Renal cortical epithelial cell (primary cell): ENCODE measurements at places on chromosomes 13 and 19. TPM values are rescaled to one million over a fixed set of nuclear protein-coding genes. Genes with fewer than 3 reads are reported as not detected.

ASPDH gene
- total RNA-seq = not detected in 2 replicates

ZNF541 gene
- total RNA-seq = not detected in 2 replicates

LAIR1 gene
- not detected in 2 replicates for total RNA-seq

PRTN3 gene
- total RNA-seq = not detected in 2 replicates

MAMSTR gene
- 0.25 and 0.87 TPM in 2 replicates for total RNA-seq

F2RL3 gene
- total RNA-seq = 0.52 TPM in 1 of 2 replicates, not detected in the other

TTYH1 gene
- not detected in 2 replicates for total RNA-seq

ZNF490 gene
- total RNA-seq = 10.2 and 19.6 TPM in 2 replicates

GARIN5A gene
- 0.52 and 0.89 TPM in 2 replicates for total RNA-seq

DNA sequence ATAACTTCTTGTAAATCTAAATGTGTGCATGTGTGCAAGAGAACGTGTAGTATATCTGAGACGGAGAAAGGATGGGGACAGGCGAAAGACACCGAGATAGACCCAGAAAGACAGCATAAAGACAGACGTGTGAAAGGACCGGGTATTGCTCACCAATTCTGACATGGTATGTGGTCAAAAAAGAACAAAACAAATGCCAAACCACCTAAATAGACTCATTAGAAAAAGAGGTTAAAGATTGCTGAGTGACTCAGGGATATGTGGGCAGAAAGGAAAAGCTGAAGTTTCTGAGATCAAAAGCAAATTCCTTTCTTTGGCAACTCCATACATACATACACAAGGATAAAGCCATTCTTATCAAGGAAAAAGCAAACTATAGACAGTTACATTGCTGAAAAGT is 179.7 kb upstream of the TSC22D1 start:
- DNase-seq = peak; percentile 96

- DNase-seq = no peak
Observed at GRCh38 chr13:19605161-19605955, 28.1 kb upstream of the MPHOSPH8 start.

GRCh38 chr13:48400850-48401291 is 12.0 kb downstream of the LPAR6 start:
- peak; percentile 91 for DNase-seq

GRCh38 chr13:44807449-44808034 is 181.7 kb downstream of the NUFIP1 start:
- no peak for DNase-seq

DNA sequence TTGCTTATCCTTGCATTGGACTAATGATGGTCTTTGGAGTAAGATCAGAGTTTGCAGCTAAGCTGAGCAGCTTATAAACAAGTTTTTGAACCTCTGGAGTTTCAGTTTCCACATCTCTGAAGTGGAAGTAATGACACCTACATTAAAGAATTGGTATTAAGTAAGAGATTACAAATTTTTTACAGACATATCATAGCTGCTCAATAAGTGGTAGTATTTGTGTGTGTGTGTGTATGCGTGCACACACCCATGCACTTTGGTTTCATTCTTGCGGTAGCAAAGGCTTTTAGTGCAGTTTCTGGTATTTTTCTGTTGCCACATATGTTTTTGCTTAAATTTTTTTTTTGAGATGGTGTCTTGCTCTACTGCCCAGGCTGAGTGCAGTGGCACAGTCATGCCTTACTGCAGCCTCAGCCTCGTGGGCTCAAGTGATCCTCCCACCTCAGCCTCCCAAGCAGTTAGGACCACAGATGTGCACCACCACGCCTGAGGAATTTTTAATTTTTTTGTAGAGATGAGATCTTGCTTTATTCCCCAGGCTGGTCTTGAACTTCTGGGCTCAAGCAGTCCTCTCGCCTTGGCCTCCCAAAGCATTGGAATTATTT is 4.5 kb downstream of the NAA16 start:
- peak; percentile 28 for DNase-seq

GRCh38 chr13:46124967-46125933 is 20.4 kb upstream of the CPB2 start:
- DNase-seq = no peak

DNA sequence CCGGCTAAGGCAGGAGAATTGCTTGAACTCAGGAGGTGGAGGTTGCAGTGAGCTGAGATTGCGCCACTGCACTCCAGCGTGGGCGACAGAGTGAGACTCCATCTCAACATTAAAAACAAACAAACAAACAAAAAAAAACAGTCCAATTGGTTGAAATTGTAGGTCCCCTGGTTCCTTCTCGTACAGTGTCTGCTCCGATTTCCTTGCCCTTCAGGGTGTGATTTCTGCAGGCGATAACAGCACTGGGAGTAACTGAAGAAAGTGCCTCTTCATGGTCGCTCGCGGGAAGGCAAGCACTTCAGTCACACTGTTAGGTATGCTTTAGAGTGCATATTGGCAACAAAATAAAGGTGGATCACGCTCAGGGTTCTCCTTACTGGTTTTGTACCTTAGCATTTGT is 39.7 kb downstream of the TPT1 start:
- no peak for DNase-seq

- no peak for DNase-seq
Observed at GRCh38 chr13:31793246-31793645, 53.9 kb downstream of the RXFP2 start.

DNA sequence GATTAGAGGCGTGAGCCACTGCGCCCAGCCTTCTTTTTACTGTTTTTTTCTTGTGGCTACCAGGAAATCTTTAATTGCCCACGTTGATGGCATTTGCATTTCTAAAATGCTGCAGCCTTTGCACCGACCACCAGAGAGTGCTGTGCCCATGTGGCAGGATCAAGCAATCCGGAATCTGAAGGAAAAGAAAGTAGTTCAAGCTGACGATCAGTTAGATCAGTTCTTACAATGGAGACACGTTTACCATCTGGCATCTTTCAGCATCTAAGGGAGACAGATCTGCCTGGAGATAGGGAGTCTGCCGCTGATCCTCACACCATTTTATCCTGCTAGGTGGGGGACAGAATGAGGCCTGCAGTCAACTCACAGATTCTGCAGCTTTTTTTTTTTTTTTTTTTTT is 19.9 kb downstream of the TINCR start:
- DNase-seq = peak; percentile 41

DNA sequence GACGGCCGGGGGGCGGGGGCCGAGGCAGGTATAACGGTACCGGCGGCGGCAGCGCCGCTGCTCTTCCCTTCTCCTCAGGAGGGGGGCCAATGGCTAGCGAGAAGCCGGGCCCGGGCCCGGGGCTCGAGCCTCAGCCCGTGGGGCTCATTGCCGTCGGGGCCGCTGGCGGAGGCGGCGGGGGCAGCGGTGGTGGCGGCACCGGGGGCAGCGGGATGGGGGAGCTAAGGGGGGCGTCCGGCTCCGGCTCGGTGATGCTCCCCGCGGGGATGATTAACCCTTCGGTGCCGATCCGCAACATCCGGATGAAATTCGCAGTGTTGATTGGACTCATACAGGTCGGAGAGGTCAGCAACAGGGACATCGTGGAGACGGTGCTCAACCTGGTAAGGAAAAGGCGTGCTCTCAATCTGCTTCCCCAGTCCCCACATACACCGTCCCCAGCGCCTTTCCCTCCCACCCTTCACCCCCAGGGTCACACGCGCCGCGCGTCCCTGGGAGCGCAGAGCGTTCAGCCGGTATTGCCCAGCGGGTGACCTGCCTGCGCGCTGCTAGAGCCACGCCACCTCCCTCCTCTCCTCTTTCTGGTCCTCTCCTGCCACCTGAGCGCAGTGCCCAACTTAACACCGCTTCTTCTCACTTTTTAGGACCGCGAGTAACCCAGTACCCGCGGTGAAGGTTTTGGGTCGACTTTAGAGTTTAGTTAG is 814 bp downstream of the NBEA start:
- DNase-seq = no peak

GRCh38 chr19:55632463-55632834 is 8.1 kb upstream of the ZNF784 start:
- DNase-seq = peak; percentile 96

GRCh38 chr13:38577048-38577447 is 109.8 kb upstream of the FREM2 start:
- peak; percentile 7 for DNase-seq

DNA sequence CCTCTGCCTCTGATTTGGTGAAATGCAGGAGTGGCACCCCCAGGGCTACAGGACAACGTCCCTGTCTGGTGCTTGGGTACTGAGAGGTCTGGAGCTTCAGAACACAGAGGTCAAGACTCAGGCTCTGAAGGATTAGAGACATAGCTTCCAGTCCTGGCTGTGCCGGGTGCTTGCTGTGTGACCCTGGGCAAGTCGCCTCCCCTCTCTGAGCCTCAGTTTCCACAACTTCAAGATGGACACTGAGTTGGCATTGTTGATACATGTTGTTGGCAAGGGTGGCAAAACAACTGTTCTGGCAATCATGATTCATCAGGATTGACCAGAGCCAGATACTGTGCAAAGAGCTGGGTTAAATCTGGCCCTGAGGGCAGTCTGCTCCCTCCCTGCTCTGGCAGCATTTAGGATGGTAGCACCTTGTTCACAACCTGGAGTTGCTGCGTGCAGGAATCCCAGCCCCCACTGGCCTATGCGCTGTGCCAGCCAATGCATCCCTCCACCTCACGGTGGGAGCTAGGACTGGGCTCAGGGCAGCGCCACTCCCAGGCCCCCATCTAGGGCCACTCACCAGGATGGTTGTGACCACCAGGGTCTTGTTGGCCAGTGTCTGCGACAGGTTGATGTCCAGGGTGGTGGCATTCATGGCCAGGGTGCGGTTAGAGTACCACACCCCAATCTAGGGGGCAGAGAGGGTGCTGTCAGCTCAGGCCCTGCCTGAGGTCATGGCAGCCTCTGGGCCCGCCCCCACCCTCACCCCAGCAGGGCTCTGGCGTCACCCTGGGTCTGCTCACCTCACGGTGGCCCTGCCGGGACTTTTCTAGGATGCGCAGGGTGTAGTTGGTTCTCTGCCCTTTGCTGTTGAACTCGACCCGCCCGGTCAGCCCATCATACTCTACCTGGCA is 16.7 kb downstream of the GRIK5 start:
- no peak for DNase-seq

- no peak for DNase-seq
Observed at GRCh38 chr19:29620931-29621351, 14.9 kb downstream of the POP4 start.

DNA sequence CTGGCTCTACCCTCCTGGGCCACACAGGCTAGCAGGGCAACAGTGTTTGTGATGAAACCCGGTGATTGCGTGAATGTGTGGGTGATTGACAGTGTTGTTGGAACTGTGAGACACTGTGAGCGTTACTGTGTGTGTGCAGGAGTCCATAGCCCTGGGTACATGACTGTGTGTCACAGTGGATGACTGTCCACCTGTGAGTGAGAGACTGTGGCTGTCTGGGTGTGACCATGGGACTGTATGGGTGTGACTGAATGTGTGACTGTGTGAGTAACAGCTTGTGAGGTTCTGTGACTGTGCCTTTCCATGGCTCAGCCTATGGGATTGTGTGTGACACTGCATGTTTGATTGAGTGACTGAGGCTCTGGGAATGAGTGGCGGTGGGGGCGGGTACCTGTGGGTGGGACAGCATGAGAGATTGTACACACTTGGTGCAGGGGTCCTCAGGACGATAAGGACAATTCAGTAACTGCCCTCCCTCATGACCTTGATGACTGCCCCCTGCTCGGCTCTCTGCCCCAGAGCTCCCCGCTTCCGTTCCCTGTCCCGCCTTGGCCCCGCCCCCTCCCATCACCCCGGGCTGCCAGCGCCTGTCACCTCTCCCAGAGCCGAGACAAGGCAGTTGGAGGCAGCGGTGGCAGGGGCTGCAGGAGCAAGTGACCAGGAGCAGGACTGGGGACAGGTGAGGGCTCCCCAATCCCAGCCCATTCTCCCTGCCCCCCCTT is at the start of gene GIPR:
GIPR (plus strand) TSS at position 602 of the 722 bp plus-strand sequence. CDS start 1,300 bp downstream, outside the sequence.
- DNase-seq = peak; percentile 73

DNA sequence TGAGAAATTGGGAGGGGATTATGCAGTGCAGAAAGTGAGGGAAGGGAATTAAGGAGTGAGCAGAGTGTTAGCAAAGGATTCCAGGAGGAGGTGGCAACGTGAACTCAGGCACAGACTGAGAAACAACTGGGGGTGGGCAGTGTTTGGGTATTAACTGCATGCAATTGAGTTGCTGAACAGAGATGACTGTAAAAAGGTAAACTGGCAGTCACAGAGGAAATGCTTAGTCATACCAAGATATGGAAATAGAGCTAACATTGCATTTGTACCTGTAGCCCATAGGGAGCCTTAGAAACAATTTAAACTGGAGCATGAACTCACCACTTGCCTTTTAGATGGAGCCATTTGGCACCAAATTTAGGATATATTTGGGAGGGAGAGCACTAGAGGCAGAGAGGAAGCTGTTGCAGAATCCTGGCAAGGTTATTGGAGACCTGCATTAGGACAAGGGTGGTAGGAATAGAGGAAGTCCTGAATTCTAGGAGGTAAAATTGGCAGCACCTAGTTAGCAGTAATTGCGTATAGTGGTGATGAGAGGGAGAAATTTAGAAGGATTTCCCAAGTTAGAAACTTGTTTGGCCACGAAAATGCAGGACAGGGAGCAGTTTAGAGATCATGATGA is 100.6 kb upstream of the FRY start:
- peak; percentile 52 for DNase-seq

DNA sequence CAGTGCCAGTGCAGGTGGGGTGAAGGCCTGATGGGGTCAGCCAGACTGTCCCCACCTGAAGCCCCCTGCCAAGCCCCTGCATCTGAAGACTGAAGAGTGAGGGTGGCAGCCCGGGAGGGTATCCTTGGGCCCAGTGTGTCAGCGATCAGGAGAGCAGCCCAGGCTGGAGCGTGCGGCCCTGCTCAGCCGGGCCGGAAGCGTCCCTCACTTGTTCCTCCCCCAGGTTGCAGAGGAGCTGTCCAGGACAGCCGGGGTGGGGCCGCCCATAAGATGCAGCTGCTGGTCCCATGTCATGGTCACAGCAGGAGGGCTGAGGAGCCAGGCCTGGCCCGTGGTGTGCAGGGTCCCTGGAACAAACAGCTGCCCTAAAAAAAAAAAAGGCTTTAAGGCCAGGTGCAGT is 55.4 kb downstream of the KDM4B start:
- DNase-seq = no peak

DNA sequence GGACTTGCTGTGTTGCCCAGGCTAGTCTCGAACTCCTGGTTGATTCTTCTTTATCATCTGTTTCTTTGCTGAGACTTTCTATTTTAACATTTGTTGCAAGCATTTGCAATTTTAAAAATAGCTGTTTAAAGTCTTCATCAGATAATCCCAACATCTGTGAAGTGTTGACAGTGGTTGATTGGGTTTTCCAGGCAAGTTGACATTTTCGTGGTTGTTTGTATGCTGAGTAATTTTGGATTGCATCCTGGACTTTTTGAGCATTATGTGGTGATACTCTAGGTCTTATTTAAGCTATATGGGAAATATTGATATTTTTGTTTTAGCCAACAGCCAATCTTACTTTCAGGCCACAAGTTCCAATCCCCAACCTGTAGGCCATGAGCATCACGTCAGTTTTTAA is 25.1 kb downstream of the AP1M1 start:
- no peak for DNase-seq

DNA sequence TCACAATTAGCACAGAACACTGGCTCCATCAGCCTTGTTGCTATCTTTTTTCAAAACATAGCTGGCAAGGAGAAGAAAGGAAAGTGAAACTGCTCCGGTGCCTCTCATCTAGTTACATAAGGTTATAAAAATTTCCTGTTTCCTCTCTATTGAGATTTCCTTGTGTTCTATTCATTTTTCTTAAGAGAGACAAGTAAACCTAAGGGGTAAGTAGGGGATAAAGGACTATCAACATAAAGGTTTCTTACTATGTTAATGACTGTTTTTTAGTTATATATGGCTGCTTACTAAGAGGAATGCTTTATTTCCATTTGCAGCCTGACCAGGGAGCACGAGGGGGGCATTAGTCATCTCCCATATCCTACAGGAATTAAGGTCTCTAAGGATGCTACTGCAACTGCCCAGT is 73.2 kb upstream of the MLNR start:
- DNase-seq = peak; percentile 41
